ENCODE measurements at places on chromosomes 2 and 18.

- DNase-seq, result no peak
These were observed 8.1 kb downstream of the MRPS5 start for GRCh38 chr2:95113464-95113863.

GRCh38 chr2:74021407-74021755, 36.7 kb downstream of the TET3 start:
- DNase-seq, result no peak

DNA sequence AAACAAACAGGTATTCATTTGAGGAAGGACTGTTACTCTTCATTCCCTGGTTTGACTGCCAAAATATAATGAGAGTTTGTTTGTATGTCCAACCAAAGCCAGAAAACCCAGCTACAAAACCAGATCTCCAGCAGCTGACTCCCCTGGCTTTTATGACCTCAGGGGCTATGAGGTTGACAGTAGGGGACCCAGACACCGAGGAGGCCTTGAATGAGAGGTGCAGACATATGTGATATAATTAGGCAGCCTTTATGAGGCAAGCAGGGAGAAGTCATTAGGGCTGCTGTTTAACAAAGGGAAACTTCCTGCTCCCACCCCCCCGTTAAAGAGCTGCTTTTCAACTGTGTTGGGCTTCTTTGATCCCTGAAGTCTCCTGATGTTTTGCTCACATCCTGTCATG, 236.7 kb downstream of the SLC4A3 start:
- DNase-seq, result no peak

- no peak for DNase-seq
These were observed 40.7 kb downstream of the SLC66A2 start for GRCh38 chr18:79910563-79911343.

DNA sequence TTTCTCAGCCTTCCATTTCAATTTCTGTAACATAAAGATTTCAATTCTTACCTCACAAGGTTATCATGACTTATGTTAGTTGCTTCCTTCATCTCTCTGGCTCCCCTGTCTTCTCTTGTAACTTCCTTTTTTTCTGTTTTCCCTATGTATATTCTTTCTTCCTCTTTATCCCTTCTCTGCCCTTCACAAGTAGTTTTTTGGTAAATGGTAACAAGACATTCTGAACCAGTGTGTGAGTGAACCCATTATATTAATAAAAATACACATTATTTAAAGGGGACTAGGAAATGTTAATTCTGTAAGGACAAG, 8.4 kb downstream of the ACSL3 start:
- no peak for DNase-seq

GRCh38 chr2:74902281-74902860, 56.1 kb upstream of the POLE4 start:
- no peak for DNase-seq

GRCh38 chr18:47586418-47587070, 335.1 kb upstream of the SKOR2 start:
- DNase-seq, result no peak

- no peak for DNase-seq
These were observed 301.8 kb downstream of the C1D start for GRCh38 chr2:67760995-67761394.

GRCh38 chr2:98543214-98543613, 65.1 kb downstream of the COA5 start:
- DNase-seq, result no peak

- no peak for DNase-seq
These were observed 126.4 kb downstream of the SH3BP4 start for GRCh38 chr2:235078182-235078581.

DNA sequence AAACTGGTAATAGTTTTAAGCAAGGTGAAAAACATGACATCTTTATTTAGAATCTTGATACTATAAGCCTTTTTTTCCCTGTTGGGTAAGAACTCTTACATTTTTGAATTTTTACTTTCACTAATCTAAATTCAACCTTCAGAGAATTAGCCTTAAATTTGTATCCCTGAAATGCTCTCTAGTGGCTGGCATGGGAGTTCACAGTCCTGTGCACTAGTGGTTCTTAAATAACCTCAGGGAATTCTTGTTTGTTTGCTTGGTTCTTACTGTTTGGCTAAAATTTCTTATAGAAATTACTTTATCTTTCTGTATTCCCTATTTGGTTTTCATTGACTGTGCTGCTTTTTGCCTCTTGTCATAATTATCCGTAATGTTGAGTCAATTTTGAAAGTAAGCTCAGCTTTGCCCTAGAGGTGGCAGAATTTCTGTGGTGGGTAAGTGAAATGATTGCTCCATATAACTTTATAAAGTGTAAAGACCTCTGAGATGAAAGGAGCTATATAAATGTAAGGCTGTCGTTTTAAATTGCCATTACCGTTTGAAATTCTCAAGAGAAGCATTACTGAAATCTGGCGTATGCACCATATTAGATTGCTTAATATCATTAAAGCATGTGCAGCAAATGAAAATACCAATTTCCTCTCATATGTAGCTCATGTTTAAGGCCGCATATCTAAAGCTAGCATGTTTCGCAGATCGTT, 391.3 kb upstream of the FIGN start:
- no peak for DNase-seq

DNA sequence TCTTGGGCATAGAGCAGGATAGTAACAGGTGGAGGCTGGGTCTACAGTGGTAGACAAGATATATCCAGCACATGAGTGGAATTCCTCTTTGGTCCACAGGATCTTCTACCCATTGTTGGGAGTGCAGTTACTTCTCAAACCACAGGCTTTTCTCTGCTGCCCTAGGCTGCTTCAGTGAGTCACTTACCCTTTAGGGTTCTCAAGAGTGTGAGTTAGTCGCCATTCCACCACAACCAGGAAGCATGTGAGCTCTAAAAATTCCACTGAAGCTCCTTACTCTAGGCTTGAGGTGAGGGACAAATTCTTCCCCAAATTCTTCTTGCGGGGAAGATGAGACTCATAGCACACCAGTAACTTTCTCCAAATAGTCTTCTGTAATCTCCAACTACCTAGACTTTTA, 189.4 kb downstream of the PLCL1 start:
- DNase-seq, result no peak

- no peak for DNase-seq
These were observed 71.5 kb upstream of the LHCGR start for GRCh38 chr2:48826986-48827385.
